Stimulated activated CD8-positive, alpha-beta memory T cell treated with anti-CD3 and anti-CD28 coated beads, Interleukin-4, amount 100 ng/mL, for 24 hours (primary cell): ENCODE measurements at places on chromosomes 4 and X.

- DNase-seq: no peak
These were observed 57.6 kb downstream of the UGT2B11 start for GRCh38 chr4:69156913-69157312.

- no peak for DNase-seq
These were observed 29.4 kb downstream of the SNX25 start for GRCh38 chr4:185238750-185239149.

DNA sequence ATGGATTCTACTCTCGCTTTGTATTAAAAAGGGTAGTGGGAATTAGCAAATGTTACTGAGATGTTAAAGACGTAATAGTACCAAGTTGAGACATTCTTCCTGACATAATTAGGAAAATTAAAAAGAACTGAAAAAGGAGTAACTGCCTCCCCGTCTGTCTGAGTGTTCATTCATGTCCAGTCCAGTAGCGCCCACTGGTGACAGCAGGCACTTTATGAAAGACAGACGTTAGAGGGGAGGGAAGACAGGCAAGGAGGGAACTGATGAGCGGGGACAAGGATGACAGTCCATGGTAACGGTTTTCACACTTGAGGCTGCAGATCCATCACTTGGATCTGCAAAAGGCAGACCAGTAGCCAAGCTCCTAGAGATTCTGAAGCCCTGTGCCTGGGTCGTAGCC is 326.7 kb downstream of the STK32B start:
- DNase-seq: no peak

- no peak for DNase-seq
These were observed 15.6 kb downstream of the LAMTOR3 start for GRCh38 chr4:99878604-99879003.

GRCh38 chrX:96432647-96433046 is 252.0 kb upstream of the DIAPH2 start:
- no peak for DNase-seq

DNA sequence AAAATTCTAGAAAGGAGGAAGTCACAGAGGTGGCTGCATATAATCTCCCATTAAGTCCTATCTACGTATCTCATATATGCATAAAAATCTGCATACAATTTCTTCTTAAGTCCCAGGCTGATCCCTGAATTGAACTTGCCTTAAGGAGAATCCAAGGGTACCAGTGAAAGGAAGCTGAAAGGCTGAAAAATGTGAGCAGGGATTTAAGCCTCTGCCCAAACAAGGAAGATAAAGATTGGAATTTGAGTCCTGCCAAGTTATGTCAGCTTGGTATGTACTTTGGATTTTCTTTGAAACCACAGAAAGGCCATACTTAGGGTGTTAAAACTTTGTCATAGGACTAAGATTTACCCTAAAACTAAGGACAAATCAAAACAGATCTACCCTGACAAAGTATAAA is 26.5 kb upstream of the GEMIN8 start:
- no peak for DNase-seq

GRCh38 chr4:24973404-24973746 is 57.4 kb downstream of the LGI2 start:
- DNase-seq: no peak

DNA sequence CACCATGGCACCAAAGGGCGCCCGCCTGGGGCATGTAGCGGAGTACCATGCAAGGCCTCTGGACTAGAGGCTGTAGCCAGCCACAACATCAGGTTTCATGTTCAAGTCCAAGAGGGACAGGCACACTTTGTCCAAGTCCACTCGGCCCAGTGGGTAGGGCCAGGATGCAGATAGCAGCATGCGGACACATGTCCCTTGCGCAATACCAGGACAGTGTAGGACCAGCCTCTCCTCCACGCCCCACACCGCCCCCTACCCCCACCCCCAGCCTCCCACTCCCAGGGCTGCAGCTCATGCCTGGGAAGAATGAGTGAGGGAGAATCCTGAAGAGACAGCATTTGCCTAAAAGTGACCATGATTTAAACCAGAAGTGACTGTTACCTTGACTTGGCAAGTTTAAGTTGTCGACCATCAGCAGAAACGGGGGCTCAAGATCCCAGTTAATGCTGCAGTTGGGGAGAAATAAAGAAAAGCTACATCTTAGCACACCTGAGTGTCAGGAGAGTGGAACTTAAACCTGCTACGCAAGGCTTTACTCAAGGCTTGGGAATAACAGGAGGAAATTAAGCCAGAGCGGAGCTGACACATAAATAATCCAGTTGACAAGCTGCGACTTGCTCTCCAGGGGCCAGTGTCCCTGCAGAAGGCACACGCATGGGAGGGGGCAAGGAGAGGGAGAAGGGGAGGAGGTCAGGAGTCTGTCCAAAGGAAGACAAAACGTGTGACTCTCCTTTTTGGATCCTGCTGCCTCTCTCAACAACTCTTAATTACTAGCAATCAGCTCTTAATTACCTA is 221.7 kb downstream of the BCOR start:
- DNase-seq: no peak

DNA sequence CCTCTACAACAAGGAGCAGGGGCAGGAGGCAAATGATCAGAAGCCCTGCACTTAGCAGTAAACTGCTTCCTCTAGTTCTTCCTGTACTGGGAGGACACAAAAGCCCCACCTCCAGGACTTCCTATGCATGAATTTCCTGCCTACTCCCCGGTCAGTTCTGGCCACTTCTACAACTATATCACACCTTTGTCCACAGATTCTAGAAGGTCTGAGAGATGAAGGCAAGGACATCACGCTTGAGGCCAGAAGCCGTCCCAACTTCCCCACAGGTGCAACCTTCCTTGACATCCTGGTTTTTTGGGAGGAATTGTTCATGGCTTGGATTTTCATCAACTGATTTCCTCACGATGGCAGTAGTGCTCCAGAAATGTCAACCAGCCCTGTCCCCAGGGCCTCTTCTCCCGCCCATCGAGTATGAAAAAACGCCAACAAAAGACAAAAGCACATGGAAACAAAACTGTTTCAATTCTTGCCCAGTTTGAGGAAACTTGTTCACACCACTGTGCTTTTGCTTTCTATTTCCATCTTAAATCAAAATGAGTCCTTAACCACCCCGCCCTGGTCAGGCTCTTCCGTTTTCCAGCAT is 206.5 kb upstream of the STK26 start:
- DNase-seq: peak; percentile 51

DNA sequence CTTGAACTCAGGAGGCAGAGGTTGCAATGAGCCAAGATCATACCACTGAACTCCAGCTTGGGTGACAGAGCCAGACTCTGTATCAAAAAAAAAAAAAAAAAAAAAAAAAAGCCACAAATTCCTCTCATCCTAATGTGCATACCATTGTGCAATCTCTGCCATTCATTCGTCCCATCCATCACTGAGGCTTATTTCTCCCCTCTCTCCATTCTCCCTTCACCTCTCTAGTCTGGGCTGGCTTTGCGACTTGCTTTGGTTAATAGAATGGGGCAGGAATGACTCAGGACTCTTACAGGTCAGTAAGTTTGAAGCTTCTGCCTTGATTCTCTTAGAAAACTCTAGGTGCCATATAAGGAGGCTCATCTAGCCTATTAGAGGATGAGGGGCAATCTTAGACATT is 60.3 kb upstream of the DDX3X start:
- no peak for DNase-seq

GRCh38 chr4:139834226-139834662 is 168.6 kb downstream of the MGST2 start:
- no peak for DNase-seq

DNA sequence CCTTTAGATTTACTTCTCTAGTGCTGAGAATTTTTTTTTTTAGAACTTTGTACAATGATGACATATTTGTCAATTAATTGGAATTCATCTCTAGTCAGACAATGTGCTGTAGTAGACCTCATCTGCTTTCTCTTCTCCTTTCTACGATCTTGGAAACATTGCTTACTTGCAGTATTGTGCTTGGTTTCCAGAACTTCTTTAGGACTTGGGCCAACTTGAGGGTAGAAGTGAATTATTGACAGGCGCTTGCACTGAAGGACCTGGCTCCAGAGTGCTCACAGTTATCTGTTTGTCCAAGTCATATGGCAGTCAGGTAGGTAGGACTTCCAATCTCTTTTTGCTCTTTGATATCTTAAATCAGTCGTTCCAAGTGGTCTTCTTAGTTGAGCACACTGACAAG is 39.6 kb downstream of the FNIP2 start:
- no peak for DNase-seq

DNA sequence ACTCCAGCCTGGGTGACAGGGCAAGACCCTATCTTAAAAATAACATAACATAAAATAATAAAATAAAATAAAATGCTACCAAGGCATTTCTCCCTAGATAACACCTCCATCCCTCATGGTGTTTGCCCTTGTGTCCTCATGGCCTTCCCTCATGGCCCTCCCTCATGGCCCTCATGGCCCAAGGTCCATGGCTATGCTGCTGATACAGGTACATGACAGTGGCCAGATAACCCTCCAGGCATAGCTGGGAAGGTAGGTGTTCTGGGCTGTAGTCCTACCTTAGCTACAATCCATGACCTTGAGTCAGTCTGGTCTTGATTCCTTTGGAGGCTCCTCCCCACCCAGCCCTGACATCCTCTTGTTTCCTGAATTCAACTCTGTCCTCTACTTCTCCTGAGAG is 75.2 kb downstream of the PJA1 start:
- no peak for DNase-seq

GRCh38 chrX:68443155-68443868 is 10.0 kb upstream of the OPHN1 start:
- DNase-seq: no peak

- no peak for DNase-seq
These were observed 96.5 kb upstream of the ESX1 start for GRCh38 chrX:104351173-104351769.

DNA sequence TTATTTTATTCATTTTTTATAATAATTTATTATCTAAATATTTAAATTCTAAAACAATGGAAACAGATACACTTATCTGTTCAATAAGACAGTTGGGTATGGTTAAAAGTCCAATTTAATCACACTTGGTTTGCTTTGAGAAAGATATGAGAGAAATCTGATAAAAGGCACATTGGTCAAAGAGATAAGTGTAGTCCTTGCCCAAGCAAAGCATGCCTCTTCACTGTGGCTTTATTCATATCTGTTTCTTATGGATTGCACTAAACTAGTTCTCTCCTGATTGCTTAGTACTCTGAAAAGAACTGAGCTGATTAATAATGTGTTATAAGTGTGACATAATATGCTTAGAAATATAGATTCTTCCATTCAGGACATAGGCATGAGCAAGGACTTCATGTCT is 39.8 kb downstream of the CXCL1 start:
- DNase-seq: no peak

- DNase-seq: no peak
These were observed 415 bp downstream of the SHISA3 start for GRCh38 chr4:42397635-42398170.

DNA sequence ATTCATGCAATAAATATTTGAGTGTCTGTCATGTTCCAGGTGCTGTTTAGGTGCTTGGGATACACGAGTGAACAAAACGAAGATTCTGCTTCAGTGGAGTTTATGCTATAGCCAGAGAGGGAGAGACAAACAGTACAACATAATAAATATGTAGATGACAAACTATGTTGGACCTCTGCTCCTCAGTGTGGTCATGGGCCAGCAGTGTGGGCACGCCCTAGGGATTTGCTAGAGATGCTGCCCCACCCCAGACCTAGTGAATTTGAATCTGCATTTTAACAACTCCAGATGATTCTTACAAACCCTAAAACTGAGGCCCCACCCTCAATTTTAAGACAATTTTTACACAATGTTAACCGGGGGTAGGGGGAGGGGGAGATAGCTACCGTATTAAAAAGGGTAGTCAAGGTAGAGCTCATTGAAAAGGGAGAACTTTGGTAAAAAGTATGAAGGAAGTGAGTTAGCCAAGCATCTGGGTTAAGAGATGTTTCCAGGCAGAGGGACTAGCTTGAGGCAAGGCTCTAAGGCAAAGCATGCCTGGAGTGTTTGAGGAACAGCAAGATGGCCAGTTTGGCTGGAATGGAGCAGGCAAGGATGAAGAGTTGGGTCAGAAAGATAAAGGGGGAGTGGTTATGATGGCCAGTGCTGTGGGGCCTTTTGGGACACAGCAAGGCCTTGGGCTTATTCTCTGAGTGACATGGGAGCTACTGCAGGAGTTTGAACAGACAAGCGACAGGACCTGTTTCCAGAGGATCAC is 42.4 kb downstream of the SEPSECS start:
- DNase-seq: no peak

GRCh38 chrX:45888518-45888917 is 656.7 kb downstream of the ZNF674 start:
- no peak for DNase-seq

DNA sequence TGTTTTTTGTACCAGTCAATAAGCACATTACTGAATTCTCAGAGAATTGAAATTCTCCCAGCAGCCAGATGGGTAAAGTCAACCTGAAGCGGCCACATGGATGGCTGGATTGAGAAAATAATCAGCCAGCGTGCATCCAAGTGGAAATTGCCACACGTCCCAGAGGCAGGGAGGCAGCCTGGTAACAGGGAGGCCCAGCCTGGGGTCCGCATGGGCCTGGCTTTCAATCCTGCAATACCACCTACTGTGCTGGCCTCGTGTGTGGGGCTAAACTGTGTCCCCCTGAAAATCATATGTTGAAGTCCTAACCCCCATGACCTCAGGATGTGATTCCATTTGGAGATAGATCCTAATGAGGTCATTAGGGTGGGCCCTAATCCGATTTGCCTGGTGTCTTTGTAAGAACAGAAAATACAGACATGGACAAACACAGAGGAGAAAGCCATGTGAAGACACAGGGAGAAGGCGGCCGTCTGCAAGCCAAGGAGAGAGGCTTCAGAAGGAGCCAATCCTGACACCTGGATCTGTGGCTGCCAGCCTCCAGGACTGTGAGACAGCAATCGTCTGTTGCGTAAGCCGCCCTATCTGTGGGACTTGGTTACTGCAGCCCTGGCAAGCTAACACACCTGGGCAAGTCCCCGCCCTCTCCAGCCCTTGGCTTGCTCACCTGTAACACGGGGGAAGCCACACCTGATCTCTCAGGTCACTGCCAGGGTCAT is 90.3 kb downstream of the JAKMIP1 start:
- no peak for DNase-seq

DNA sequence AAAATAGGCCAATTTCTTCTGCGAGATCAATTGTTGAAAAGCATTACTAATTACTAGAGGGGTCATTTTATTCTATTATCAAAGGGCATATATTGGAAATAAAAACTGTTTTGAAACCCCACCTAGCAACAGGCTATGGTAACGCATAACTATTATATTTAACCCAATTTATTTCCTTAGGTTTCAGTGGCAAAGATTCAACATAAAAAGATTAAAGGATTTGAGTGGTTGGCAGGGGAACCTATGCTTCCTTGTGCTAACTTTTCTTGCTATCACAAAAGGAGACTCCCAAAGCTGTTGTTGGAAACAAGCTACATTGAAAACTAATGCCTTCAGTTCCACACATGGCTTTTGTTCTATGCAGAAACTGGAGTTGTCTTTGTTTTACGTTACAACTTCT is 166.9 kb upstream of the KLF3 start:
- no peak for DNase-seq

GRCh38 chrX:39665830-39666518 is 431.8 kb downstream of the BCOR start:
- DNase-seq: no peak

GRCh38 chr4:148790691-148791090 is 348.5 kb upstream of the NR3C2 start:
- DNase-seq: no peak

- no peak for DNase-seq
These were observed 6.3 kb downstream of the MXD4 start for GRCh38 chr4:2255501-2256155.
